Left renal cortex interstitium (tissue), 4 donors: ENCODE measurements at places on chromosomes 7 and 10.
A peak's percentile ranks its signal among the peaks of the same experiment; 100 is the strongest.

- DNase-seq: no peak
Measured at GRCh38 chr7:26515314-26515842, 223.7 kb downstream of the SNX10 start.

DNA sequence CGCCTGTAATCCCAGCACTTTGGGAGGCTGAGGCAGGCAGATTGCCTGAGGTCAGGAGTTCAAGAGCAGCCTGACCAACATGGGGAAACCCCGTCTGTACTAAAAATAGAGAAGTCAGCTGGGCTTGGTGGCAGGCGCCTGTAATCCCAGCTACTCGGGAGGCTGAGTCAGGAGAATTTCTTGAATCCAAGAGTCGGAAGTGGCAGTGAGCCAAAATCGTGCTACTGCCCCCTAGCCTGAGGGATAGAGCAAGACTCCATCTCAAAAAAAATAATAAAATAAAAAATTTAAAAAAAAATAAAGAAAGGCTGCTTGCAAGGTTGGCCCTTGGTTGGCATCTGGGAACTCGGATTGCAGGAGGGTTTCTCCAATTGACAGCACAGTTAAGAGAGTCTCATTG lies 221.6 kb downstream of the DGKI start:
- no peak for DNase-seq

DNA sequence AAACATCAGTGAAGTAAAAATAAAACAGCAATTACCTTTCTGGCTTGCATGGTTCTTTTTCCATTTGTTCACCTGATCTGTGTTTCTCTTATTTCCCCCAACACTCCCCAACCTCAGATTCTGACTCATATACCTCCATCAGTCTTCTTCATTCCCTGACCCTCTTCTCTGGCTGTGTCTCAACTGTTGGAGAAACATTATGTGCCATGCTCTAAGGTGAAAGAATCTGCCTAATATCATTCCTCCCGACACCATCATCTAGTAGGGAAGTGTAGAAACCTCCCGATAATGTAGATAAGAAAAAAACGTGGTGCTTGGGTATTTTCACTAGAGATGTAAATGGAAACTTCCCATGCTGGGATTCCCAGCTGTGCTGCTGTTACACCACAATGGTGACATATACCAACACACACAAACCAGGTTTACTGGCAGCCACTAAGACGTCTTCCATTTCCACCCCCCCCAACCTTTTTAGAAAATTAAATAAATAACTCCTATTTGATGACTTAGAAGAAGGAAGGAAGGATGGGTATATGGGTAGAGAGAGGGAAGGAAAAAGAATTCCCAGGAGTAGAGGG lies 63.4 kb downstream of the OSBPL3 start:
- DNase-seq: no peak

DNA sequence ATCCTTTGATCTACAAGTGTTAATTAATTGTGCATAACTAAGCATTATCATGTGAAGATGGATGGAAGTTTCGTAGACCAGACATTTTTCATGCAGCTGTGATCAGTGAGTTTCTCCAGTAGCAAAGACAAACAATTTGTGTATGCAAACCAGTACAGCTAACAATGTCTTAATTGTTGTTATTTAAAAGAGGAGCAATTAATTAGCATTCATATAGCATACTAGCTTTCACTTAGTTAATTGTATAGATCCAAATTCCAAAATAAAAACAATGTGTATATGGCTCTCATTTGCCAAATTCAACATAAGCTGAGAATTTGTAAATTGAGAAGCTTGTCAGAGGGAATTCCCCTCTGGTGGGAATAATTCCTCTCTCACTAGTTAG lies 22.6 kb upstream of the PRKCQ start:
- DNase-seq: no peak

GRCh38 chr10:62082729-62083411 lies 181.4 kb downstream of the ARID5B start:
- DNase-seq: peak; percentile 29

DNA sequence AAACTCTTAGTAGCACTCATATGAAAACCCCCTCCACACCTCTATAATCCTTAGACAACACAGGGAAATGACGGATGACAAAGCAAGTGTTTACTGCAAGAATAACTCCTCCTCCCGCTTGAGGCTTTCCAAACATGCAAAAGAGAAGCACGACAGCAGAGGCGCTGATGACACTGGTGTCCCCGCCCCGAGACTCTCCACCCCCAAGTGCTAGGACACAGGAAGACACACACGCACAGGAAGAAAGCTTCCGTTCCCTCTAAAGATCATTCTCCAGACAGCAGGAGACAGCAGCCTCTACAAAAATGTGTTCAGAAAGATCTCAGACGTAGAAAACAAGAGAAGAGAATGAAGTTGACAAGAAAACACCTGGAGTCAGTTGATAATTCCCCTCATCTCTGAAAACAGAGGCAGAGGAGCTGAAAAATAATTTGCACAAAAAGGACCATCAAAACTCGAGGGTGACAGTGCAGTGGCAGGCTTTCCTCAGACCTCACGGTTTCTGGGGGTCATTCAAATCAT lies 90.2 kb downstream of the DLG5 start:
- DNase-seq: no peak

GRCh38 chr7:105587909-105588635 lies 6.8 kb upstream of the EFCAB10 start:
- DNase-seq: no peak

DNA sequence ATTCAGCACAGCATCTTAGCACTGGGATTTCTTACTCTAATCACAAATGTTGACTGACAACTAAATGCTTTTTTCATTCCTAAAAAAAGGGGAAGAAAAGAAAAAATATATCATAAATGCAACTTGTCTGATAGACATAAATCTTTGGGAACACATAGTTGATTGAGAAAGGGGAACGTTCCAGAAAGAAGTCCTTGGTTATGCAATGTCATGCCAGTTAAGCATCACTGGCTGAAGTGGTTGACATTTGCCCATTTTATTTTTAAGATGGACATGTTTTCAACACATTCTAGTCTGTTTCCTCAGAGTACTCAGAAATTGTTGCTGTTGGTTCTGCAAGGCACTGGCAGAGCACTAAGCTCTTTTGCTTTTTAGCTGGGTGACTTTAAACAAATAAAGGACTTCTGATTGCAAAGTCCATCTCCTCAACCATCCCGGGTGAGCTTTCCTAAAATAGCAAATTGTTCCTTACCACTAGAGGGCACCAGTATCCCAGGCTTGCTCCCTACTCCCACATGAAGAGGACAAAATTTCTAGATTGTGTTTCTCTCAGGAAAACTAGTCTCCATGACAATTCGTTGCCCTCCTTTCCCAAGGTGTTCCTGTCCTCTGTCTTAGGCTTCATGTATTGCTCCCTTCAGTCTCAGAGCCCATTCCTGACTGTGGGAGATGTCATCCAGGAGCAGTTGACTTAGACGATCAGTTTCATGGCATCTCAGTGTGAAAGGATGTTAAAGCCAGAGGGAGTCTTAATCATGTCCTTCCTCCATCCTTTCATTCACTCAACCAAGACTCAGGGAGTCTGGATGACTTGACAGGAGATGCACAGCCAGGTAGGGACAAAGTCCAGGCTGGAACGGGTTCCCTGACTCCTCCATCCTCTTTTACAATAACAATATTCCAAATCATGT lies 23.9 kb downstream of the OPALIN start:
- DNase-seq: no peak

DNA sequence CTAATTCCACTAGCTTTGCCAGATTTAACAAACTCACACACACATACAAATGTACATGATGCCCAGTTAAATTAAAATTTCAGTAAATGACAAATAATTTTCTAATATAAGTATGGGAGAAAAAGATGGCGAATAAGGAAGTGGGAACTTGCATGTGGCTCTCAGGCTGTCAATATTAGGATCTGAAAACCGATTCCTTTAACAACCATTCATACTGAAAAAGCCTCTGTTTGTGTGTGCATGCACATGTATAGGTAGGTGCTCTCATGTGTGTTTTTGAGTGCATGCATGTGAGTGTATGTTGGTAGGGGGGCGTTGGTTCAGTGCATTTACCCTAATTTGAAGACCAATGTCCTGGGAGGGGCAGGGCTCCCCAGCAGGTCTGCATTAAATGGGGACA lies 125.3 kb downstream of the HTR7 start:
- no peak for DNase-seq

GRCh38 chr10:128981251-128981650 lies 485.8 kb upstream of the MGMT start:
- no peak for DNase-seq

GRCh38 chr7:147525325-147525724 lies 1065.2 kb upstream of the C7orf33 start:
- DNase-seq: no peak

GRCh38 chr10:4382811-4383210 lies 443.2 kb upstream of the AKR1E2 start:
- no peak for DNase-seq

- DNase-seq: no peak
Measured at GRCh38 chr7:133186060-133186459, 66.8 kb upstream of the EXOC4 start.

DNA sequence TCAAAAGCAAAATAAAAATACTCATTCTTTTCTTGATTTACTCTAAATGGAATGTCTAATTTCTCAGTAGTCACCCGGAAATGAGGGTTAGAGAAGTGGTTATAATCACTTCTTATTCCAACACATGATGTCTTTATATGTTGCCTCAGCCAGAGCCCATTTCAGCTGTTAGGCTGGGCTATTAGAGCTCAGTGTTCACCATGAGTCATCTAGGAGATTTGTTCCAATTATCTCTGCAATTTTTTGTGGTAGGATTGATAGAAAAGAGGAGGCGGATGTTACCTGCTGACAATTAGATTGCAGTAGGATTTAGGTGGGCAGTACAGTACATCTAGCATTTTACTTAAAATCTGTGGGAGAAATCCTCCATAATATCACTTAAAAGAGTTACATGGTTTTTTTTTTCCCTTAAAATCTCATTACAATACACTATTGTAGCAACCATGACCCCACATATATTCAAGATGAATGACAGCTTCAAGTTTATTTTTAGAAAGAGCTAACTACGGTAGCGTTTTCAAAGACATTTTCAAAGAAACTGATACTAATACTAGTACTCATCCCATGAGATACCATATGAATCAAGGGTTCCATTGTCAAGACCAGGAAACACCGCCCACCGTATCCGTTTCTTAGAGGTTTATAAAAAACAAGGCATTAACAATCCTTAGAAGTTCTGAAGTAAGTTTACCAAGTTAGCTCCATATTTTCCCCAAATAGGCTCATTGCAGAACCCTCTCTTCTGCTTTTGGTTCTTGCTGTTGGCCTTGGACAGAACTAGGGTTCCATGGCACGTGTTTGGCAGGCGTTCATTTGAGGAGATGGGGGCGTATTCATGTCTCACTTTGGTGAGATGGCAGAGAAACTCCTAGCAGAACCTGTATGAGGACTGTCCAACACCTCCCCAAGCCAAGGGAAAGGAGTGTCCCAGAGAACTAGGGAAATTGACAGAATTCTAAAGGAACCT lies 10.4 kb downstream of the CPA2 start:
- DNase-seq: no peak

- no peak for DNase-seq
Measured at GRCh38 chr7:90251304-90251635, 6.3 kb downstream of the CFAP69 start.

DNA sequence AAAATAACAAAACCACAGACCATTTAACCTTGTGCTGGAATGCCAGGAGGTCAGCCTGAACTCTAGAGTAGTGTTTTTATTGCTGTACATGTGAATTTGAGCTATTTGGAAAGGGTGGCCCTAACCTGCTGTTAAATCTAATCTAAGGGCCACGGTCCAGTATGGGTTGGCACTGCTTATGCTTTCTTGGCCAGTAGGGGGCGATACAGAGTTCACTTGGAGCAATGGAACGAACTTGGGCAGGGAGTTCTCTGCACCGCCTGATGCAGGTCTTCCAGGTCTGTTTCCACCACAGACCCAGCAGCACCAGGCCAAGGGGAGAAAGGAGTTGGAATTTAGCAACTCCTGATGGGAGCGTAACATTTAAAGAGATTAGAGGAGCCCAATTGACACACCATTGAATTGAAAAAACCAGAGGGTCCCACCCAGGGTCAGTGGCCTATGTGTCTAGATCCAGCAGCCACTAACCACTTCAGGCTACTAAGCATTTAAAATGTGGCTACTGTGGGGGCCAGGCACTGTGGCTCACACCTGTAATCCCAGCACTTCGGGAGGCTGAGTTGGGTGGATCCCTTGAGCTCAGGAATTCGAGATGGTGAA lies 75.7 kb upstream of the EFCAB10 start:
- no peak for DNase-seq

- no peak for DNase-seq
Measured at GRCh38 chr10:78744491-78745090, 324.2 kb upstream of the ZMIZ1 start.

DNA sequence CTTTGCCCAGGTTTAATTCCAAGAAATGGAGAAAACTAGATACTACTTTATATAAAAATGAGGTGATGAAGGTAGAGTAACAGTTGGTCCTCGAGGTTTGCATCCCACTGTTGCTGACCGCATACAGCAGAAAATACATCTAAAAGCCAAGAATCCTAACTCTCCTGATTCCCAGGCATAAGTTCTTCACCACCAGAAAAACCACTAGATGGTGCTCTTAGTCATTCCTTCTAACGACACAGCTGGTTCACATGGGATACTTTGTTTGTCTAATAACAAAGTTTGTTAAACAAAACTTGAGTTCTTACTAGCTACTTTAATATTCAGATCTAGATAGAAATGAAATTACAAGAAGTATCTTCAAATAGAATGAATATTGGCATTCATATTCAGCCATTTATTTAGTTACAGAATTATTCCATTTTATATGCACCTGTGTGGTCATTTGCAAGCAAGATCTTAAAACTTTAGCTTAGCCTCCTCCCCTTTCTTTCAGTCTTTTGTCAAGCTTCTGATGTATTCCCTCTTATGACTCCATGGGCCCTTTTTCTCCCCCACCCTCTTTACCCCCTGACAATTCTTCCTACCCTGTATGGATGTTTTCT lies 54.1 kb upstream of the CYP26C1 start:
- DNase-seq: peak; percentile 21

GRCh38 chr10:133267293-133267692 lies 9.4 kb downstream of the ADAM8 start:
- no peak for DNase-seq

DNA sequence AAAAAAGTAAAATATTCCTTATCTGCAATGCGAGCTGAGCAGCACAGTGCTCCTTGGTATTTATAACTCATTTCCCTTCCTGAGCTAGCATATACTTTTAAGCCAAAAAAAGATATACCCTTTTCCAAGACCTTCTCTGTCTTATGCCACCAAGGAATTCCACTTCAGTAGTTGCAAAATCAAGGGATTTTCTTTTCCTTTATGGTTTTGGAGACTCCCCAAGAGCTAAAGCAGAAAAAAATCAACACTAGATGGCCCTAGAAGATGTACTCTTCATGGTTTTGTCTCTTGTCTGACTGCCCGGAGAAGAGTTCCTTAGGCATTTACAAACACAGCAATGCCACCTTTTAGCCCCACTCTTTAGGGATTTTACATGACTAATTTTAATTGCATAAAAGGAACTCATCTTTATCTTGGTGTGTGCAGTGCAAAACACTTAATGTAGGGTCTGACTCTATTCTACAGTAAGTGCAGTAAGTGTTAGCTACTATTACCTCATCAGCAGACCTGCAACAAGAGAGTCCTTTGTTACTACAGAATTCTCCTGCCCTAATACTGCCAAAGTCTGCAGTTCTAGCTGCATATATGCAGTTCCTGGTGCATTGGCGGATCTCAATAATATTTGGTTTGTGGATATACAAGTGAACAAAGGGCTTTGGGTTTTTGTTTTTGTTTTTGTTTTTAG lies 443.3 kb downstream of the GFRA1 start:
- no peak for DNase-seq

GRCh38 chr7:150828384-150828783 lies 23.9 kb upstream of the AOC1 start:
- DNase-seq: no peak
